ENCODE measurements at places on chromosomes 6 and 20.
A peak's percentile ranks its signal among the peaks of the same experiment; 100 is the strongest.

DNA sequence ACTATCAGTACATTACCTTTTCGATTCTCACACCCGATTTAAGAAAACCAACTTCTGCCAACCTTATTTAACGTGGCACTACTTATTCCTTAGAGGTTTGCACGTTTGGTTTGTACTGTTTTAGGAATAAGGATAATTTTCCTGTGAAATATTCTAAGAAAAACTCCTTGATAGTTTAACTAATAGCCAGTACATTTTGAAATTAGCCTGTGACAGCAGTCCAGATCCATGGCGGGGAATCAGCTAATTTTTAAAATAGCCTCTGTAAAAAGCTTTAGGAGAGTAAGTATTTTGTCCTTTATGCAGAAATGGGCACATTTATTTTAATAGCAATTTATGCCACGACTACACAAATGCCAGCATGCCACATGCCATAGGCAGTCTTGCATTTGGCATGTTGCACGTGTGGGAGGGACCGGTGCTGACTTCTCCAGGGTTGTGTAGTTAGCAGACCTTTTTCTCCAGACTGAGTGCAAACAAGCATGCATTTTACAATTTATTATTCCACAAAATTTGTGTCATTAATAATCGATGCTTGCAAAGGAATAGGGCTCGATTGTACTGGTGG, 6.2 kb downstream of the FOXC1 start:
- H3K36me3 ChIP-seq, result no peaks in the 10 kb centered on the region
- peaks cover 26% of the 10 kb centered on the region for H3K4me1 ChIP-seq
- no peak overlapping the region for H3K4me3 ChIP-seq
- H3K27ac ChIP-seq, result no peak overlapping the region
- no peak for DNase-seq

DNA sequence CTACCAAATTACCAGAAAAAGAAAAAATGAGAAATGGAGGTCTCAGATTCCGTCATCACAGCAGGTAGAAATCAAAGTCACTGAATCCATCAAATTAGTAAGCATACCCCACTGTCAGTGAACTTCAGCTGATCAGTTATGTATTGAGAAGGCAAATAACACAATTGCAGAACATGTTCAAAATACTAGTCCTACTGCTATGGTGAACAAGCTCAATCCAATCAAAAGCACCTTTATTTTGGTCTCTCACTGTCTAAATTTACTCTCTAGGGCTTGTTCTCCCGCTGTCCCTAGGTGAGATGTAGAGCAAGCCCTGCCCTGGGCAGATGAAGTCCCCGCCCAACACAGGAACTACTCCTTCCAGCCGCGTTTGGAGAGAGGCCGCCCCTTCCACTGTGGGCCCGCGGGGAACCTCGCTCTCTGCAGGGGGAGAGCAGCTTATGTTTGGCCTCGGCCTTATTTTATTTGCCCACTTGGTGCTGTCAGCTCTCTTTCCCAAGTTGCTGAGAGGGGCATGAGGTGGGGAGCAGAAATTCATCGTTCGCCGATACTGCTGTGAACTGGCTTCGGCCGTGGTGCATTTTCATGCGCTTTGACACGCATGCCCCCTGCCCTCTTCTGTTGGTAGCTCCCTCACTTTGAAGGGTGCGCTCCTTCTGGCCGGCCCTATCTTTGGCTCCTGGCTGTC, 14.3 kb upstream of the MAP1LC3A start:
- H3K27ac ChIP-seq, result no peak overlapping the region
- peaks cover 10% of the 10 kb centered on the region for H3K4me1 ChIP-seq
- H3K4me3 ChIP-seq, result peak overlapping the region; percentile 3
- no peaks in the 10 kb centered on the region for H3K27me3 ChIP-seq

GRCh38 chr20:50371878-50372769, 138.1 kb upstream of the PTPN1 start:
- H3K27ac ChIP-seq, result no peak overlapping the region
- no peak overlapping the region for H3K4me3 ChIP-seq
- H3K27me3 ChIP-seq, result no peaks in the 10 kb centered on the region
- no peaks in the 10 kb centered on the region for H3K36me3 ChIP-seq

DNA sequence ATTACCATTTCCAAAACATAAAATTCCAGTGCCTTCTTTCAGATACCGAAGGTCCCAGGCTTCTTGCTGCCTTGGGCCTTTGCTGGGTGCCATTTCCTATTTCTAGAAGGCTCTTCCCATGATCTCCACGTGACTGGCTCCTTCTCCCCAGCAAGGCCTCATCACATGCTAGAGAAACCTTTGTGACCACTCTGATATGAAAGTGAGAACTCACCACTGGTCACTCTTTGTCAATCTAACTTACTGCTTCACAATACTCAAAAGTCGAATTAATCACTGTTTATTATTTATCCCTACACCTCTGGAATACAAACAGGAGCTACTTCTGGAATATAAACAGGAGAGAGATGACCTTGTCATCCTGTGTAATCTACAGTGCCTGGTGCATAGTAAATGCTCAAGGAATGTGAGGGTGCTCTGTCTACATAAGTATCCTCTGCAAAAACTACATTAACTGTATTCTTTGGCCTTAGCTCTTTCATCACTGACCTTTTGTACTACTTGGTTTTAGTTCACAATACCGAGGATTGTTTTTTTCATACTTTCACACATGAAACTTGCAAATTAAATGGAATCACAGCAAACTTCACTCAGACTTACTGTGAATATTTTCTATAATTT, 1.6 kb downstream of the STX7 start:
- no peak overlapping the region for H3K27ac ChIP-seq
- H3K36me3 ChIP-seq, result no peaks in the 10 kb centered on the region
- no peak for DNase-seq
- peaks cover 49% of the 10 kb centered on the region for H3K4me1 ChIP-seq

DNA sequence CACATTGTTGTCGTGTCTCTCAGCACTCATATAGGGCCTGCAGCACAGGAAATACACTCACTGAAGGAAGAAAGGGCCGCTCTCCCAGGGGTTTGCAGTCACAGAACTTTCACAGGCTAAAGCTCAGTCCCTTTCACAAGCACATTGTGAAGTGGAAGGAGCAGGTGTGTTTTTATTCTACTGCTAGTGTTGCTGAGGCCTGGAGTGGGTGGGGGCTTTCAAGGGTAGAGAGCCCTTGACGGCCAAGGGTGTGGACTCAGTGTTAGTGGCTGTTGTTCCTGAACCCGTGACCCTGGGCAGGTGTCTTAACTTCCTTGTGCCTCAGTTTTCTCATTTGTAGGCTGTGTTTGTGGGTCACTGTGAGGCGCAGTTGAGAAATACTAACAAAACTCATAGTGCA, 66.2 kb upstream of the SLC22A1 start:
- no peaks in the 10 kb centered on the region for H3K27me3 ChIP-seq
- H3K4me1 ChIP-seq, result no peaks in the 10 kb centered on the region
- H3K27ac ChIP-seq, result no peak overlapping the region
- H3K36me3 ChIP-seq, result peaks cover 91% of the 10 kb centered on the region

GRCh38 chr6:64013011-64013410, 377.4 kb downstream of the PHF3 start:
- DNase-seq, result no peak
- no peaks in the 10 kb centered on the region for H3K4me1 ChIP-seq
- no peak overlapping the region for H3K4me3 ChIP-seq
- H3K27ac ChIP-seq, result no peak overlapping the region
- H3K36me3 ChIP-seq, result no peaks in the 10 kb centered on the region

- no peak for DNase-seq
- H3K27me3 ChIP-seq, result no peaks in the 10 kb centered on the region
Observed at GRCh38 chr6:3855866-3856265, 6.7 kb downstream of the FAM50B start.

DNA sequence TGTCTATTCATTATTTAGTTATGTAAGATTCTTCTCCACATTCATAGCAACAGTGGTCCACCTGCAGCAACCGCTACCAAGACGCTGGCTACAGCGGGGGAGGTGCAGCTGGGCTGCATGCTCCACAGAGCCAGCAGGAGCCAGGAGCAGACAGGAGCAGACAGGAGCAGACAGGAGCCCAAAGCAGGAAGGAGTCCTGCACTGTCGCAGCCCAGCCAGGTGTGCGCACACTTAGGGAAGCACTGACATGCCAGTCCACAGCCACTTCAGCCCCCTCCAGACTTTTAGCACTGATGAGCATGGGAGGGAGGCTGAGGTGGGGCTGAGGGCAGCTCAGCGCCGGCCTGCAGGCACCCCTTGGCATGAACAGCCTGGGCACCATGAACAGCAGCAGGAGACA, 19.6 kb downstream of the KIF16B start:
- no peak overlapping the region for H3K4me3 ChIP-seq
- no peaks in the 10 kb centered on the region for H3K36me3 ChIP-seq
- peaks cover 37% of the 10 kb centered on the region for H3K4me1 ChIP-seq

- no peak overlapping the region for H3K4me3 ChIP-seq
- no peaks in the 10 kb centered on the region for H3K36me3 ChIP-seq
Observed at GRCh38 chr6:17470938-17471327, 77.5 kb downstream of the CAP2 start.

DNA sequence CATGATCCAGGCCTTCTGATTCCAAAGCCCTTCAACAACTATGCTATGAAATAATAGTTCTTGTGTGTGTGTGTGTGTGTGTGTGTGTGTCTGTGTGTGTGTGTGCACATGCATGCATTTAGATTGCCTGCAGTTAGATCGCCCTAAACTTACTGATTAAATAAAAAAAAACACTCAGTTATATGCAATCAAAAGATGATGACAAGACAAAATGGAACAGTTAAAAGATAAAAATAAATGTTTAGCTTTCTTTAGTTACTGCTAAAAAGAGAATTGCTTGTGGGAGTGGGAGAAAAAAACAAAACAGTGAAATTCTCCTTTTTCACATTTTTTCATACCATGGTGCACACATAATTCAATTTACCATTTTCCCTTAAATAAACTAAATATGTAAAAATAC, 29.4 kb downstream of the MARCKS start:
- no peaks in the 10 kb centered on the region for H3K36me3 ChIP-seq
- no peak overlapping the region for H3K27ac ChIP-seq
- H3K27me3 ChIP-seq, result no peaks in the 10 kb centered on the region
- H3K4me3 ChIP-seq, result no peak overlapping the region

DNA sequence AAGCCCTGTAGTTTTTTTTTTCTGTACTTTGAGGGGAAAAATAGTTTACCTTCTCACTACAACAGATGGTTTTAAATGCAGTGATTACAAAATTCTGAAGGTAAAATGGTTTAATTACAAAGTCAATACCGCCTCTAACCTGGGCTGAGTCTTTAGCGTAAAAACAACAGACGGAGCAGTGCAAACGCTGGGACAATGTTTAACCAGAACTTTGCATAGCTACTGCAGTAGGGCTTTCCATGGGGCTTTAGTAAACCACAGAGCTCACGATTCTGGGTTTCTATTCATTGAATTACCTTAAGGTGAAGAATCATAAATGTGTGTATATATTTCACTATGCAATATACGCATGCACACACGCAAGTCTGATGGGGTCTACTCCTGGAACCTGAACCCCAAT, 77.9 kb downstream of the RFX6 start:
- H3K36me3 ChIP-seq, result no peaks in the 10 kb centered on the region
- no peaks in the 10 kb centered on the region for H3K4me1 ChIP-seq
- H3K27ac ChIP-seq, result no peak overlapping the region
- no peaks in the 10 kb centered on the region for H3K27me3 ChIP-seq

DNA sequence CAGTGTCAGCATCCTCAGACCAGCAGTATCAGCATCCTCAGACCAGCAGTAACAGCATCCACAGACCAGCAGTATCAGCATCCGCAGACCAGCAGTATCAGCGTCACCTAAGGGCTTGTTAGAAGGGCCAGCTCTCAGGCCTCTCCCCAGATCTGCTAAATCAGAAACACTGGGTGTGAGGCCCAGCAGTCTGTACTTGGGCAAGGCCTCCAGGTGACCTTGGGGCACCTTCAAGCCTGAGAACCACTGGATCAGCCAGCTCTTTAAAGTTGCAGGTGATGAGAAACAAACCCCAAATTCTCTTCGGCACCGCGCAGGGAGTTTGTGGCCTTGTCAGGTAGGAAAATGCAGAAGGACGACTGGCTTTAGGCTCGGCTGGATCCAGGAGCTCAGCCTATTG, 290.5 kb upstream of the CDH4 start:
- no peak overlapping the region for H3K27ac ChIP-seq
- H3K4me1 ChIP-seq, result no peaks in the 10 kb centered on the region
- no peaks in the 10 kb centered on the region for H3K36me3 ChIP-seq
- no peaks in the 10 kb centered on the region for H3K27me3 ChIP-seq
- DNase-seq, result peak; percentile 70

GRCh38 chr6:17842014-17842776, 135.5 kb upstream of the NUP153 start:
- H3K4me1 ChIP-seq, result no peaks in the 10 kb centered on the region
- peaks cover 3% of the 10 kb centered on the region for H3K36me3 ChIP-seq
- no peaks in the 10 kb centered on the region for H3K27me3 ChIP-seq
- H3K27ac ChIP-seq, result no peak overlapping the region
- DNase-seq, result no peak

- H3K27me3 ChIP-seq, result no peaks in the 10 kb centered on the region
Observed at GRCh38 chr6:138291036-138291848, 73.0 kb upstream of the PBOV1 start.

- DNase-seq, result no peak
- no peaks in the 10 kb centered on the region for H3K4me1 ChIP-seq
- no peak overlapping the region for H3K27ac ChIP-seq
- H3K4me3 ChIP-seq, result no peak overlapping the region
Observed at GRCh38 chr6:169545982-169546381, 155.8 kb downstream of the WDR27 start.

DNA sequence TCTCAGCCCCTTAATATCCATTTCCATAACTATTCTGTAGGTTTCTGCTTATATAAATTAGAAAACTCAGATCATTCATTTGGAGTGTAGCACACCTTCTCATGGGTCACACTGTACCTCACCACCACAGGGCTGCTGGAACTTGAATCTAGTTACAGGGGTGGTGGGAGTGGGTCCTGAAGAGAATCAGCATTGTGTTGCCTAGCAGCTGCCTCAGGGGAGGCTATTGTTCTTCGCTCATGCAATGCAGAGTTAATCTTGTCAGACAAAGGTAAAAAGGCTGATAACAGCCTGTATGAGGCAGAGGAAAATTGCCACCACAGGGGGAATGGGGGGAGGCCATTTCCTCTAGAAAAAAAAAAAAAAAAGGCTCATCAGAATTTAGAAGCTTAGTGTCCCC, 496.0 kb upstream of the ADGRB3 start:
- H3K27me3 ChIP-seq, result no peaks in the 10 kb centered on the region
- H3K4me1 ChIP-seq, result no peaks in the 10 kb centered on the region
- no peak for DNase-seq
- H3K36me3 ChIP-seq, result no peaks in the 10 kb centered on the region

GRCh38 chr6:4059115-4059777, 19.7 kb downstream of the FAM217A start:
- no peaks in the 10 kb centered on the region for H3K36me3 ChIP-seq
- H3K4me3 ChIP-seq, result no peak overlapping the region
- H3K4me1 ChIP-seq, result no peaks in the 10 kb centered on the region
- DNase-seq, result no peak

- H3K4me1 ChIP-seq, result no peaks in the 10 kb centered on the region
- H3K27me3 ChIP-seq, result no peaks in the 10 kb centered on the region
Observed at GRCh38 chr6:2190661-2191389, 54.6 kb downstream of the GMDS start.

- H3K4me1 ChIP-seq, result peaks cover 41% of the 10 kb centered on the region
- H3K27me3 ChIP-seq, result peaks cover 9% of the 10 kb centered on the region
- DNase-seq, result no peak
- peak overlapping the region; percentile 54 for H3K4me3 ChIP-seq
Observed at GRCh38 chr6:133891149-133891926, 2.4 kb downstream of the TCF21 start.

- H3K4me1 ChIP-seq, result no peaks in the 10 kb centered on the region
- no peaks in the 10 kb centered on the region for H3K27me3 ChIP-seq
- H3K4me3 ChIP-seq, result no peak overlapping the region
- DNase-seq, result no peak
Observed at GRCh38 chr6:39496915-39497314, 174.4 kb upstream of the KCNK16 start.

- no peak for DNase-seq
- H3K4me3 ChIP-seq, result no peak overlapping the region
- H3K27me3 ChIP-seq, result no peaks in the 10 kb centered on the region
Observed at GRCh38 chr6:4553387-4553786, 222.8 kb upstream of the CDYL start.

All from vagina (tissue), 2 donors.